ENCODE measurements at places on chromosomes 2 and 18.

GRCh38 chr2:227308784-227309183 lies 16.3 kb upstream of the MFF start:
- DNase-seq: no peak

DNA sequence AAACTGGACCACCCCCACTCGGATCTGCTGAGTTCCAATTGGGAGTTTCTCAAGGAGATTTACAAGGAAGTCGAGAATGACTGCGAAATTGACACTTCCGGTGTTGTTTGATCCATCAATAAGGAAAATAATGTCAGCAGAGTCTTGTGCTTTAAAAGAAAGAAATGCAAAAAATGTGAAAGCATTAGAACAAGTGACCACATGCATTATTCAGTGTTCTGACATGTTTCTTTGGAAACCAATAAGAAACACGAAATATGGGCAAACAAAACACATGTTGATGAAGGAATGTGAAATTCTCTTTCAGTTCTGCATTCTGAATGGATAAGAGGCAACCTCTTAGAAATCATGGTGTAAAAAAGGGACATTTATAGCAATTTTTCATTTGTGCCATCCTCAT lies 25.9 kb downstream of the COL6A3 start:
- no peak for DNase-seq

- no peak for DNase-seq
Observed at GRCh38 chr2:18345848-18346247, 214.6 kb downstream of the RDH14 start.

GRCh38 chr2:190882856-190883582 lies 2.4 kb downstream of the GLS start:
- DNase-seq: no peak

GRCh38 chr2:233565685-233566140 lies 869 bp downstream of the USP40 start:
- no peak for DNase-seq
